Right cardiac atrium (tissue), 5 donors: ENCODE measurements at places on chromosomes 7 and 10. TPM values are rescaled to one million over a fixed set of nuclear protein-coding genes. Genes with fewer than 3 reads are reported as not detected.

The PARP12 gene
- 9.9 TPM for total RNA-seq

DNA sequence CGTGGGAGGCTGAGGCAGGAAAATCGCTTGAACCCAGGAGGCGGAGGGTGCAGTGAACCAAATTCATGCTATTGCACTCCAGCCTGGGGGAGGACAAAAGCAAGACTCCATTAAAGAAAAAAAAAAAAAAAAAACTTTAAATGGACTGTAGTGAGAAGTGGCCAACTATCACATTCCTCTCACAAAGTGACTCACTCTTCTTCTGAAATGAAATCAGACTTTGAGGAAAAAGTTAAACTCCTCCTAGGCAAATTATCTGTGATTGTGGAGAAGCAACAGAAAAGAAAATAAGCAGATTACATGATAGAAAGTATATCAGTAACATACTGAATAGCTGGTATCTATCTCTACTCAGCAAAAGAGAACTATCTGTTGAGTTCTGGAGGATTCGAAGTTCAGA is 234.3 kb upstream of the PHF14 start:
- no peak for DNase-seq

DNA sequence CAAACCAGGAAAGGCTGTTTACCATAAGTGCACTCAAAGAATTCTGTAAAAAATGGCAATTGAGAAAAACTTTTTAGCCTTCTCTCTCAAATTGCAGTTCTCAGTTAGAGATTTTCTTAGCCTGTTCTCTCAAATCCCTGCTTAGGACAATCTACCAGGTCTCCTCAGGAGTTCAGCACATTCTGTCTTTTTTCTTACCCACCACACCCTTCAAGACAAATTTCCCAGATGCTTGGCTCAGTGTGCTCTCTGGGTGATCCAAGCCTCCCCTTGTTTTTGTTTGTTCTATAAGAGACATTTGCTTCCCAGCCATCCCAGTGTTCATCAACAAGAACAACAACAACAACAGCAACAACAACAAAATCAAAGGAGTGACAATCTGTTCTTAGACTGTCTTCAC is 87.3 kb downstream of the MACC1 start:
- no peak for DNase-seq

The COL13A1 gene
- total RNA-seq: 8.5 TPM

The TMEM196 gene
- not detected for total RNA-seq

The CHST12 gene
- 19.5 TPM for total RNA-seq

GRCh38 chr7:135713836-135714470 is 14.0 kb downstream of the SLC13A4 start:
- no peak for DNase-seq

The GNGT1 gene
- not detected for total RNA-seq

The CUZD1 gene
- 0.17 TPM for total RNA-seq

GRCh38 chr7:124462249-124462648 is 303.3 kb downstream of the GPR37 start:
- DNase-seq: no peak

- no peak for DNase-seq
Observed at GRCh38 chr7:36006636-36007229, 146.3 kb upstream of the EEPD1 start.

The LGI1 gene
- total RNA-seq: 0.57 TPM

DNA sequence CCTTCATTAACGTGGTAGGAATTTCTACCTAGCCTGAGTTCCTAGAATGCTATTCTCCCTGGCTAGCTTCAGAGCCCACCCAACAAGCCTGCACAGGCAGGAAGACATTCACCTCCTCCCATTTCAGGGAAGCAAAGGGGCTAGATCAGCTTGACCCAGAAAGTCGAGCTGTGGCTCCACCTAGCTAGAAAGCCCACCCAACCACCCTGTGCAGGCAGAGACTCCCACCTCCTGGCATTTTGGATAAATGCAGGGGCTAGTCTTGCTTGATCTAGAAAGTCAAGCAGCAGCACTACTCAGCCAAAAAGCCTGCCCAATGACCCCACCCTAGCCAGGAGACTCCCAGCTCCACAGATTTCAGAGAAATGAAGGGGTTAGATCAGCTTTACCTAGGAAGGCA is 479.5 kb downstream of the SDK1 start:
- DNase-seq: no peak
